ENCODE measurements at places on chromosomes 3 and 15. TPM values are rescaled to one million over a fixed set of nuclear protein-coding genes. Genes with fewer than 3 reads are reported as not detected.

DNA sequence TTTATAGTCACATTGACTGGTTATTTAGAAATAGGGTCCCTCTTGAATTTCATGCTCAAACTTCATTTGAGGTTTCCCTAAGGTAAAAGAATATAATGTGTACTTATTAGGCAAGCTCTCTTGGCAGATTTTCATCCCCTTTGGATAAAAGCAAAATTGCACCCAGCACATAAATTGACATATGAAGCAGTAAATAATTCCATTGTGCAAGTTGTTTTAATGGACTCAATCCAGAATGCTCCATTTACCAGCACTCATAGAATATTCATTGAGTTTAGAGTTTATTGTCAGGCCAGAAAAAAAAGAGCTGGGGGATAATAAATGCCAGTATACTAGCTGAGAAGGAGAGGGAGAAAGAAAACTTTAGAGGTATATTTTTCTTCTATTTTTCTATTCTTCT lies 136.8 kb downstream of the TPRG1 start:
- H3K27ac ChIP-seq, result peak overlapping the region; percentile 98
- H3K36me3 ChIP-seq, result peaks cover 15% of the 10 kb centered on the region
- H3K4me3 ChIP-seq, result peak overlapping the region; percentile 83
- H3K4me1 ChIP-seq, result peaks cover 66% of the 10 kb centered on the region
- no peaks in the 10 kb centered on the region for H3K27me3 ChIP-seq

Gene ABI3BP
- total RNA-seq, result not detected

- H3K27me3 ChIP-seq, result no peaks in the 10 kb centered on the region
- no peaks in the 10 kb centered on the region for H3K36me3 ChIP-seq
- no peak for DNase-seq
These were observed 25.4 kb upstream of the MBNL1 start for GRCh38 chr3:152243301-152243711.

DNA sequence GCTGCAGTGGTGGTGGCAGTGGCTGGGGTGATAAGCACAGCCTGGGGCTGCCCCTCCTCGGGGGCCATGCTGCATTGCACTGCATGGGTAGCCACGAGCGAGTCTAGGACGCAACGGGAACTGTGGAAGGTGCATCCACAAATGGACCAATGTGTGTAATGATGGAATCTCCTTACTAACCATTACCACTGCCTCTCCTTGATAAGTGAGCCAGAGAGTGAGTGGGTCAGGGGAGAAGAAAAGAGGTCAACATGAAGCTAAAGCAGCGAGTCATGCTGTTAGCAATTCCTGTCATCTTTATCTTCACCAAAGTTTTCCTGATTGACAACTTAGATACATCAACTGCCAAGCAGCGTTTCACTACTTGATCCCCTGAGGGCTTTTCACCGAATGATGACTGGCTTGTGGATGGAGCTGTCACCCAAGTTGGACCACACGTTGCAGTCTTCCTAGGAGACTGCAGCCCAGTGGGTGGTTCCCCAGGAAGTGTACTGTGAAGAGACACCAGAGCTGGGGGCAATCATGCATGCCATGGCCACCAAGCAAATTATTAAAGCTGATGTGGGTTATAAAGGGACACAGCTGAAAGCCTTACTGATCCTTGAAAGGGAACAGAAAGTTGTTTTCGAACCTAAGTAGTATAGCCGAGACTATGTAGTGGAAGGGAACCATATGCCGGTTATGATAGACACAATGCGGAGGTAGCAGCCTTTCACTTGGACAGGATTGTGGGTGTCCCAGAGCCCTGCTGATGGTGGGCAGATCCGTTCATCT lies 20.6 kb downstream of the SAMD7 start:
- no peaks in the 10 kb centered on the region for H3K36me3 ChIP-seq
- DNase-seq, result no peak
- H3K27ac ChIP-seq, result no peak overlapping the region
- H3K27me3 ChIP-seq, result peaks cover 7% of the 10 kb centered on the region
- H3K4me1 ChIP-seq, result peaks cover 7% of the 10 kb centered on the region
- no peak overlapping the region for H3K4me3 ChIP-seq

Gene SNTN
- not detected for total RNA-seq

Gene EXD1
- total RNA-seq, result not detected

Gene CYP19A1
- not detected for total RNA-seq

Gene NBEAL2
- 84.0 TPM for total RNA-seq

- no peaks in the 10 kb centered on the region for H3K36me3 ChIP-seq
- H3K27me3 ChIP-seq, result peaks cover 43% of the 10 kb centered on the region
- no peak for DNase-seq
- peaks cover 10% of the 10 kb centered on the region for H3K4me1 ChIP-seq
- H3K27ac ChIP-seq, result no peak overlapping the region
- H3K4me3 ChIP-seq, result no peak overlapping the region
These were observed 11.9 kb downstream of the TMEM158 start for GRCh38 chr3:45214061-45214680.

Gene DPPA4
- total RNA-seq, result 0.37 TPM

GRCh38 chr15:33419701-33420100 lies 108.9 kb downstream of the RYR3 start:
- H3K4me3 ChIP-seq, result no peak overlapping the region
- no peaks in the 10 kb centered on the region for H3K4me1 ChIP-seq
- no peak overlapping the region for H3K27ac ChIP-seq
- H3K36me3 ChIP-seq, result no peaks in the 10 kb centered on the region

Gene LTF
- total RNA-seq, result not detected

GRCh38 chr3:7512048-7512447 lies 651.1 kb downstream of the GRM7 start:
- no peaks in the 10 kb centered on the region for H3K4me1 ChIP-seq
- peaks cover 6% of the 10 kb centered on the region for H3K27me3 ChIP-seq
- no peak for DNase-seq
- no peak overlapping the region for H3K4me3 ChIP-seq
- no peak overlapping the region for H3K27ac ChIP-seq

GRCh38 chr3:107745354-107745753 lies 222.6 kb downstream of the BBX start:
- H3K27me3 ChIP-seq, result no peaks in the 10 kb centered on the region
- DNase-seq, result no peak
- no peak overlapping the region for H3K4me3 ChIP-seq
- no peaks in the 10 kb centered on the region for H3K36me3 ChIP-seq

DNA sequence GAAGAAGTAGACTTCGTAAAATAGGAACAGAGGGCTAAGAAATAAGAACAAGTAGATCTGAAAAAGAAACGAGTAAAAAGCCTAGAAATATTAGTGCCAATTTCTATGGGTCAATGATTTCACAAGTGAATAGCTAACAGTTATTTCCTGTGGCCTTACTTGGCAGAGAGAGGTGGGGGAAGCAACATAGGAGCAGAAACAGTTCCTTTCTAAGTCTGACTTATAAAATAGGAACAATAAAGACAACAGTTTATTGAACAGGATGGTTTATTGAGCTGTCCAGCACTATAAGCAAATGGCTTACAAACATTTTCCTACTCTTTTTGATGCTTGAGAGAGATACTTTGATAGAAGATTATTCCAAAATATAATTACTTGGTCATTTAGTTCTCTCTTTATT lies 37.9 kb downstream of the AGTR1 start:
- peak overlapping the region; percentile 80 for H3K27ac ChIP-seq
- DNase-seq, result no peak
- no peaks in the 10 kb centered on the region for H3K36me3 ChIP-seq
- no peak overlapping the region for H3K4me3 ChIP-seq

- peaks cover 17% of the 10 kb centered on the region for H3K27me3 ChIP-seq
- no peak for DNase-seq
- no peaks in the 10 kb centered on the region for H3K4me1 ChIP-seq
- no peaks in the 10 kb centered on the region for H3K36me3 ChIP-seq
- H3K4me3 ChIP-seq, result no peak overlapping the region
These were observed 43.5 kb downstream of the ACP3 start for GRCh38 chr3:132360717-132361116.

- H3K27me3 ChIP-seq, result no peaks in the 10 kb centered on the region
- DNase-seq, result no peak
- no peaks in the 10 kb centered on the region for H3K4me1 ChIP-seq
- H3K36me3 ChIP-seq, result no peaks in the 10 kb centered on the region
- no peak overlapping the region for H3K27ac ChIP-seq
These were observed 51.9 kb downstream of the HOMER2 start for GRCh38 chr15:82900511-82901060.

DNA sequence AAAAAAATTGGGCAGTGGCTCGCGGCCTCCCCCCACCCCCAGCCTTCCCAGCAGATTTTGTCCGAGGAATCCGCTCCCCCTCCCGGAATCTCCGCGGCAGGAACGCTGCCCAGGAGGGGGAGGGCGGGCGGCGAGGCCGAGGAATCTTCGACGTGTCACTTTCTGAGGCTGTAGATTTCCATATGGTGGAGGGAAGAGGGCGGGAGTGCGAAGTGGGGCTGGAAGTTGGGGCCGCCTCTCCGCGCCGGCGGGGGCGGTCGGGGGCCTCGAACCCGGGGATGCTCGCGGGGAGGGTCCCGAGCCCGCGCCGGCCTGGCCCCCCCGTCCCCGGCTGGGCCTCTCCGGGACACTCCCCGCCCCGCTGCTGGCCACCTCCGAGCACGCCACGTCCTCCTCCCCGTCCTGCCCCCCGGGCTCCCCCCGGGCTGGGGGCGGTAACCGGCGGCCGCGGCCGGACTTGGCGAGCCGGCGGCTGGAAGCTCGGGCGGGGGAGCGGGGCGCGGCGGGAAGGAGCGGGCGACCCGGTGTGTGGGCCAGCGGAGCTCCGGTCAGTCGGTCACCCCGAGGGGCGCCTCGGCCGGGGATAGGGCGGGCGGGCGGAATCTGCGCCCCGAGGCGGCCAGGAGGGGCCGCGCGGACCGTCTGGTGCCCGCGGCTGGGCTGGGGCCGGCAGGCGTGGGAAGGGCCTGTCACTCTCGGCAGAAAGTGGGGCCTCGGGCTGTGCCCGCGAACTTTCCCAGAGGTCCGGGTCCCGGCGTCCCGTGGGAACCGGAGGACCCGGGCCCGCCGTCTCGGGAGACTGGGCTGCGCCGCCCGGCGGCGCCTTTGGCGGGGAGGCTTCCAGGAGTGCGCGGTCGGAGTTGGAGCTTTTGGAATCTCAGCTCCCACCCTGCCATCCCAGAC lies 951 bp downstream of the FNDC3B start:
- H3K4me3 ChIP-seq, result peak overlapping the region; percentile 97
- H3K36me3 ChIP-seq, result peaks cover 4% of the 10 kb centered on the region
- H3K27ac ChIP-seq, result no peak overlapping the region
- H3K4me1 ChIP-seq, result peaks cover 45% of the 10 kb centered on the region

- H3K36me3 ChIP-seq, result no peaks in the 10 kb centered on the region
- no peak overlapping the region for H3K4me3 ChIP-seq
- DNase-seq, result no peak
- H3K27me3 ChIP-seq, result no peaks in the 10 kb centered on the region
These were observed 55.9 kb upstream of the RARB start for GRCh38 chr3:25372167-25372566.

- H3K27ac ChIP-seq, result no peak overlapping the region
- no peak for DNase-seq
- H3K4me3 ChIP-seq, result no peak overlapping the region
These were observed 3.2 kb downstream of the PODXL2 start for GRCh38 chr3:127632035-127632820.

DNA sequence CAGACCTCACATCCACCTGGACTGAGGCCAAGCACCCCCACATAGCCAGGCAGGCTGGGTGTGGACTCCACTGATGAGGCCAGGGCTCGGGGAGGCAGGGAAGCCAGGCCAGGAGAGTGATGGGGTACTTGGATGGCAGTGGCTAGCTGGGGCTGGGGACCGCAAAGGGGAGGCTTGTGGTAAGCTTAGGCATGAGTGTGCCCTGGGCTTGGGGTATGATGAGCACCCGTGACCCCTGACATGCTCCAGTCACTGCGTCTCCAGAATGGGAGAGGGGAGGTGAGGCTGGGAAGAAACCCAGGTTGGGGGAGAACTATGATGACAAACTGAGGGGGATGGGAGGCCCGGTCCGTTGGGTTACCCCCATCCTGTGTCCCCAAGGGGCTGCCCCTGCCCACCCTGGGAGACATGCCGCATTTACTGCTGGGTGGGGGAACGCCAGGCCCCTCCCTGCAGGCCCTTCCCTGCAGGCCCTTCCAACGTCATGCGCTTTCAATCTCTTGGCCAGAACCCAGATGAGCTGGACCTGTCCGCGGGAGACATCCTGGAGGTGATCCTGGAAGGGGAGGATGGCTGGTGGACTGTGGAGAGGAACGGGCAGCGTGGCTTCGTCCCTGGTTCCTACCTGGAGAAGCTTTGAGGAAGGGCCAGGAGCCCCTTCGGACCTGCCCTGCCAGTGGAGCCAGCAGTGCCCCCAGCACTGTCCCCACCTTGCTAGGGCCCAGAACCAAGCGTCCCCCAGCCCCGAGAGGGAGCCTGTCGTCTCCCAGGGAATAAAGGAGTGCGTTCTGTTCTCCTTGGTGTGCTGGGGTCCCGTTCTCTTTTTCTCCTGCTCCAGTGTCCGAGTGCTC lies 34.1 kb downstream of the TSPAN3 start:
- peaks cover 13% of the 10 kb centered on the region for H3K36me3 ChIP-seq
- peak overlapping the region; percentile 92 for H3K27ac ChIP-seq
- no peak overlapping the region for H3K4me3 ChIP-seq

GRCh38 chr15:23565395-23566070 lies at the start of gene MKRN3:
TSS of gene MKRN3 (plus strand) at chr15:23565674. CDS start at chr15:23565783, 109 bp downstream.
- H3K27me3 ChIP-seq, result peaks cover 6% of the 10 kb centered on the region
- H3K4me3 ChIP-seq, result peak within 1 kb of the TSS; percentile 60
- DNase-seq, result peak; percentile 23
- H3K27ac ChIP-seq, result peak within 1 kb of the TSS; percentile 27

GRCh38 chr3:46314517-46314916 lies 39.4 kb upstream of the CCR2 start:
- peaks cover 54% of the 10 kb centered on the region for H3K27me3 ChIP-seq
- H3K27ac ChIP-seq, result no peak overlapping the region
- H3K36me3 ChIP-seq, result peaks cover 6% of the 10 kb centered on the region
- H3K4me3 ChIP-seq, result no peak overlapping the region
- no peaks in the 10 kb centered on the region for H3K4me1 ChIP-seq
- DNase-seq, result no peak

DNA sequence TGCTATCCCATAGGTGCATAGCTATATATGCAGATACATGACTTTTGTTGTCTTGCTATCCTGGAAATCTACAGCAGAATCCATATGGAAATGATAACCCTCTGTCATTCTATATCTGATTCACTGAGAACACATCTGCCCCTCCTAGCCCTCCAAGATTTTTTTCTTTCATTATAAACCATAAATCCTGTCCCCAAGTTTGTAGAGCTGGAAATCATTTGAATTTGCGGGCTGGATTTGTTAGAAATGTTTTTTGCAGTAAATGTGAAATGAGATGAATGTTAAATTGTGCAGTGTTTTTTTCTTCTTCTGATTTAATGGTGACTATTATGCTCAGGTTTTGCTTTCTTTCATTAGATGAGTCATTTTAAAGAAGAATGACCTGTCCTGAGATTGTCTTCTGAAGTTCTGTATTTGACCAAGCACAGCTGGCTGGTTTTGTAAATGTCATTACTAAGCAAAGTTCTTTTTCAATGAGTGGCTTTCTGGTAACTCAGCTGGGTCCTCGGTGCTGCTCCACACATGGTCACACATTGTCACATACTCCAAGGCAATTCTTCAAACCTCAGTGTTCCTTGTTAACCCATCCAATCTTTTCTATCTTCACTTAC lies 25.3 kb upstream of the ABHD17C start:
- no peaks in the 10 kb centered on the region for H3K36me3 ChIP-seq
- H3K4me3 ChIP-seq, result no peak overlapping the region
- peaks cover 23% of the 10 kb centered on the region for H3K27me3 ChIP-seq
- no peak for DNase-seq
- H3K4me1 ChIP-seq, result no peaks in the 10 kb centered on the region

Data from activated T-cell treated with anti-CD3 and anti-CD28 coated beads, Interleukin-2, amount 50 U/mL, for 72 hours (primary cell).